ENCODE measurements at places on chromosomes 6 and 20.

DNA sequence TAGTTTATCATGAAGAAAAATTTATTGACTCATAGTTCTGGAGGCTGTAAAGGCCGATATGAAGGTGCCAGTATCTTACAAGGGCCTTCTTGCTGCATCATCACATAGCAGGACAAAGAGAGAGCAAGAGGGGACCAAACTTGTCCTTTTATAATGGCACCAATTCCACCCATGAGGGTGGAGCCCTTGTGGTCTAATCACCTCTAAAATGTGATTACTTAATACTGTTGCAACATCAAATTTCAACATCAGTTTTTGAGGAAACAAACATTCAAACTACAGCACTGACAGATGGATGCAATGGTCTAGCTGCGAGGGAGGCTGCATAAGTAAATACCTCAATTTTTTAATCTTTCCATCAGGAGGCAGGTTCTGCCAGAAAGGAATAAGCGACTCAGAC lies 76.7 kb upstream of the LAMA2 start:
- no peak for DNase-seq

- DNase-seq = no peak
These were observed 29.1 kb upstream of the ZC3H12D start for GRCh38 chr6:149513915-149514314.

GRCh38 chr20:58218665-58219341 lies 9.7 kb downstream of the ANKRD60 start:
- DNase-seq = no peak

DNA sequence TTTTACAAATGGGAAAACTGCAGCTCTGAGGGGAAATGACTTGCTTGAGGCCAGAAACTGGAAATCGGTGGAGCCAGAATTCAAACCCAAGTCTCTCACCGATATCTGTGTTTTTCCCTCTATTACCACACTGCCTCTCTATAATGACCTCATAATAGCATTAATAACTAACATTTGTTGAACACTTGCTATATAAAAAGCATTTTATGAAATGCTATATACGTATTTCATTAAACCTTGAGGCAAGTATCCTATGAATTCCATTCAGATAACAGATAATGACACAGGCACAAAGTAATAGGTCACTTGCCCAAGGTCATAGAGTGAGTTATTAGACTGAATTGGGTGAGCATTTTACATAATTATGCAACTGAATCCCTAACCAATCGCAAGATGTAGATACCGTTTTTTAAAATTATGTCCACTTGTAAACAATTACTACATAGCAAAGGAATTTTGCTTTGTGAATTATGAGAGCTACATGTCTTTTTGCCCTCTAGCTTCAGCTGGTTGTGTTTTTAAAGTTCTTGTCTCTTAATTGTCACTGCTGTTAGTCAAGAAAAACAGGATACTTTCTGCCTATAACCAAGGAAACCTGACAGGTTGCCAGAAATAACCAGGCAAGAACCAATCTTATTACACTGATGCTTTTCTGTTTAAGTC lies 4.7 kb downstream of the DSN1 start:
- no peak for DNase-seq

DNA sequence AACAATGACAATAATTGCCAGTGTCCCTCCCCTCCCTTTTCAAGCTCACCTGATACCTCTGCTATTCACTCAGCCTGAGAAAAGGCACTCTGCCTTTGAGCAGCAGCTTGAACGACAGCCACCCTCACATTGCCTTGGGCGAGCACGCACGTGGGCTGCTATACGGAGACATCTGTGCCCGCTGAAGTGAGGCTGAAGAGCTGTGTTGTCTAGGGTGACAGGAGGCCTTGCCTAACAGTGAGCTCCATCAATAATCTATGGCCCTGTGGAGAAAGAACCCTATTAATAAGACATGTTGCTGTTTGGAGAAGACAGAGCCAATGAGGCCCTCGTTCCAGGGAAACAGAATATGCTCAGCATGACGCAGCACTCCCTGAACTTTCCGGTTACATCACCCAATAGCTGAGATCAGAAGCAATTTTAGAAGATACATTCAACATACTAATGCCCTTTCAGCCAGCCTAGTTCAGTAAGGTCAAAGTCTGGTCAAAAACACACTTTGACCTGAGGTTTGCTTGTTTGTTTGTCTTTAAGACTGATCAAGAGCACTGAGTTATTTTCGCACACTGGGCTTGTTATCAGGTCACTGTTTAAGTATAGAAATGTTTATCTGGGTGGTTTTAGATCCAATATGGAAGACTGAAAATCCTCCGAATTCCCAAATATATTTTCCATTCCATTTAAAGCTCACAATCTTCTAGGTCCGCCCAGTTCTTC lies 30.6 kb downstream of the RBM24 start:
- no peak for DNase-seq

GRCh38 chr6:111171577-111172400 lies 84.5 kb downstream of the SLC16A10 start:
- DNase-seq = no peak

GRCh38 chr6:41464481-41464880 lies 81.7 kb upstream of the FOXP4 start:
- DNase-seq = no peak

GRCh38 chr6:73695619-73696421 lies at the start of gene CD109:
Gene CD109, plus strand, starts transcription at chr6:73696203. Its CDS starts 13 bp downstream, at chr6:73696216.
- peak; percentile 26 for DNase-seq

- DNase-seq = no peak
These were observed 414.3 kb downstream of the SAMD5 start for GRCh38 chr6:147922799-147923198.

GRCh38 chr6:69881322-69882151 lies 15.2 kb downstream of the COL19A1 start:
- DNase-seq = no peak

DNA sequence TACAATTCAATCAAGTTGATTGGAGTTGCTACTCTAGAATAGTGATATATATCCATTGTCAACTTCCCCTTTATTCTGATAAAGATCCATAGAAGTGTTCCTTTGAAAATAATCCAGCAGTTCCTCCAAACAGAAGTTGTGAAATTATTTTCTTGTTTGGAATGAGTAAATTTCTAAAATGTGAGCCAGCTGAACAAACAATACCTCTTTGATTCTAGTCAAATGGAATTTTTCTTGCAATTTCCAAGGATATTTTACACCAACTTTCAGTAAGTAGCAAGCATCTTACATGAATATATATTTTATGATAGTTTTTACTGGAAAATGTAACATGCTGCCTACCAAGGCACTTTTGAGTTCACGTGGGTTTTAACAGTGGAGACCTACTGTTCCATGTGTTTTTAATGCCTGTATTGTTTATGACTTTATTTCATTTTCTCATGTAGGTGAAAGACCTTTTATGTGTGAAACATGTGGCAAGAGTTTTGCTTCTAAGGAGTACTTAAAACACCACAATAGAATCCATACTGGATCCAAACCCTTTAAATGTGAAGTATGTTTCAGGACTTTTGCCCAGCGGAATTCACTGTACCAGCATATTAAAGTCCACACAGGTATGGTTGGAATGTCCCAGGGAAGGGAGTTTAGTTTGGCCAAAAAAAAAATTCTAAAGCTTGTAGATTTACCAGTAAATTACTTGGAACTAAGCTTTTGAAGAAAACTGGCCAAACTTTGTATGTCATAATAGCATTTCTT lies 6.5 kb downstream of the GZF1 start:
- DNase-seq = no peak

DNA sequence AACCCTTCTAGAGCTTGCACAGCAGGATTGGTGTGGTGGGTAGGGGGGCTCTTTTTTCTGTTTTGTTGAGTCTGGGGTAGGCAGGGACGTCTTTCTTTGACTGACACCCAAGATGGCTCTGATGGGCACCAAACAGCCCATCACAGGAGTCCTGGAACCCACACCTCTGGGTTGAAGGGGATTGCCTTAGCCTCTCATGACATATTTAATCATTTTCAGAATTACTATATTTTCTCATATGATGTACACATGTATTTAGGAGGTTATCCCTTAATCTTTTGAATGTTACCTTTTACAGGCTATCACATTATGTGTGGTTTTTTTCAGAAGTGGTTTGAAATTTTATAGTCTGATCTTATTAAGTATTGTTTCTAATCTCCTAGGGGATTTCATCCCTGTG lies 64.6 kb downstream of the RPP40 start:
- DNase-seq = no peak

DNA sequence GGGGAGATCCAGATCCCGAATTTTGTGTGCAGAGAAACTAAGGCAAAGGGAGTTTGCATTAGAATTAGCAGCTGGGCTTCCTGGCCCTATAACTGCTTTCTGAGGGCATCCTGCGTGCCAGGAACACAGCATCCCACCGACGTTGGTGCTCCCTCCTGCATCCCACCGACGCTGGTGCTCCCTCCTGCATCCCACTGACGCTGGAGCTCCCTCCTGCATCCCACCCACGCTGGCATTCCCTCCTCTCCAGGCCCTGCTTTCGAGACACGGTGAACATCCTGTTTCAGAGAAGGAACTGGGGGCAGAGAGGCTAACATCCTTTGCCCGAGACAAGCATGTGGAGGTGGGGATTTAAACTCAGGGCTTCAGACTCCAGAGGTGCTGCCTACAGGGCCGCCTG lies 44.4 kb downstream of the DACT2 start:
- no peak for DNase-seq

DNA sequence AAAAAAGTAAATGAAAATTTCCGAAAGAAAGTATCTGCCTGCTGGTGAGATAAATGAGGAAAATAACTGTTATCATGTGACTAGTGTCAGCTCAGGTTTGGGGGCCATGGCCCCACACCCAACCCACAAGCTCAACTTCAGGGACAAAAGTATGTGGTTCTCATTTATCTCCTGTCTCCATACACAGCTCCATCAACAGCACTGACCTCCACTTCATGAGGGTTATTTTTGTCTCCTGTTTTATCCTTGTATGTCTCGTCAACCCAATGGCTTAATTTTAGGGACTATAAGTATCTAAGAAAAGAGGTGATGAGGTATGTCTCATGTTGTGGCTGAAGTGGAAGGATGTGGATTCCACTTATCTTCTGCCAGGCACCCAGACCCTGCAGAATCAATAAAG lies 271.6 kb upstream of the RIN2 start:
- no peak for DNase-seq

DNA sequence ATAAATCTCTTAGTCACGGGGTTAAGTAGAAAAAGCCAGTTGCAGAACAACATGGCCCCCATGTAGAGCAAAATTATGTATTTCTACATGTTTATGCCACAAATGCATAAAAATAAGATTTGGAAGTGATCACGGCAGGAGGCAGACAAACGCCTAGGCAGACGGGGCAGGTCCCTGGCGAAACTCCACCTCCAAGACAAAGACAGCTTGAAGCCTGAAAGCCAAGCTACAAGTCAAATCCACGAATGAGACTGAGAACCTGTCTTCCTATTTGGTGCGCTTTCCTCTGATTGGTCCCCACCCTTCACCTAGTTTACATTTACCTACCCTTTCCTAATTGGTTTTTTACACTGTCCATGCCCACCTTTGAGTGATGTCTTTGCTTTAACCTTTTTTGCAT lies 28.7 kb upstream of the AHCY start:
- no peak for DNase-seq

GRCh38 chr6:168261234-168261633 lies 58.3 kb downstream of the DACT2 start:
- DNase-seq = no peak

- DNase-seq = no peak
These were observed 1455.3 kb downstream of the GRIK2 start for GRCh38 chr6:102848796-102849195.

- no peak for DNase-seq
These were observed 7.6 kb upstream of the SRSF3 start for GRCh38 chr6:36586606-36587005.

GRCh38 chr6:36216559-36216958 lies 20.0 kb downstream of the BRPF3 start:
- DNase-seq = no peak

DNA sequence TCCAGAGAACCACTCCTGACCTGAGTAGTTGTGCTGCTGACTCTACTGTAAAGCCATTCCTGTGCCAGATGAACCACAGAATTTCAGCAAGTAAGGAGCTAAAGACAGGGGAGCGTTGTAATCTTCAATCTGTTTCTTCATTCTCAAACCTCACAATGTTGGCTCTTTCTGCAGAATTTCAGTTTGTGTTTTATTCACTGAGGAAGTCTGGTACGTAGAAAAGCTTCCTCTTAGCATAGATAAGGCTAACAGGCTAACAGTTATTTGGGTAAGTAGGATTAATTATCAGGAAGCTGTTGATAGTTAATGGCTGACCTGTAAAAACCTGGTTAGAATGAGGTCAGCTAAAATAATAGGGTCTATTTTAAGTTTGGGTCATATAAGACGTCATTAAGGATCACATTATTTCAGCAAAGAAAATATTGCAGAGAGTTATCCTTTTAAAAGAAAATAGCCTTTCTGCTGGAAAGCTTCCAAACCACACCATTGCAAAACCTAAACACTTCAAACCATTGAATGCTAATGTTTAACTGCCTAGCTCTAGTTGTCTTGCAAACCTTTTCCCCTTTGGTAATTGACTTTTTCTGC lies 14.1 kb upstream of the TENT5A start:
- no peak for DNase-seq

GRCh38 chr20:2761885-2762284 lies 38.5 kb downstream of the CPXM1 start:
- DNase-seq = no peak
